Central memory CD8-positive, alpha-beta T cell (primary cell): ENCODE measurements at places on chromosomes 6 and 20.

DNA sequence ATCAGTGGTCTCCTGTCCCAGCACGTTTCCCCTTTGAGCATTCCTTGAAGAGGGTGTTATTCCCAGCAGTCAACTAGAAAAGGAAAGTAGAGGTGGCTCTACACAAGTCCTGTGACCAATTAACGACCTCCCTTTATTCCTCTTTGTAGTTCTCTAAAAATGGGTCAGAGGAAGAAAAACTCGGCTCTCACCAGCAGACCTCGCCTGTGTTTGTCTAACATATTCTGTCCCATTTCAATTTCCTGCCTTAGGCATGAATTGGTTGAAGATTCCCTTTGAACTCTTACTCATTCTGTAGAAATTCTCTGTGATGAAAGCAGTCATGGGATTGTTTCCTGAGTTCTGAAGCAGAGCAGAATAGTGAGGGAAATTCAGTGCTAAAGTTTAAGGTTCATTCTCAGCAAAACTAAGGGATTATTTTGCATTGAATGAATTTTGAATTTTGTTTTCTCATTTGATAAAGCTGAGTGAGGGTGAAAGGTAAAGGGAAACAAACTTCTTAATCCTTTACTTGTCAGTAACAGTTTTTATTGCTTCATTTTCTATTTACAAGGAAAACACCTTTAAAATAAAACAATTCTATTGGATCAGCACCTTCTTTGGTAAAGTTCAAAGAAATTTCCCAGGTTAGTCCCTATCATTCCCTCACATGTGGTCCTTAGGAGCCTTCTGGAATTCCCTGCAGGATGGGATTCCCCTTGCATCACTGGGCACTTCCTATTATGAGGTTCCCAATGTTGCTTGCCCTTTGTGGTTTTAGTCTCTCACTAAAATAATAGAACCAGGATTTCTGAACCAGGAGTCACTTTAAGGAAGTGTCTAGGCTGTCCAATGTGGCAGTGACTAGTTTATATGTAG lies 105.8 kb downstream of the SLX4IP start:
- DNase-seq: no peak

DNA sequence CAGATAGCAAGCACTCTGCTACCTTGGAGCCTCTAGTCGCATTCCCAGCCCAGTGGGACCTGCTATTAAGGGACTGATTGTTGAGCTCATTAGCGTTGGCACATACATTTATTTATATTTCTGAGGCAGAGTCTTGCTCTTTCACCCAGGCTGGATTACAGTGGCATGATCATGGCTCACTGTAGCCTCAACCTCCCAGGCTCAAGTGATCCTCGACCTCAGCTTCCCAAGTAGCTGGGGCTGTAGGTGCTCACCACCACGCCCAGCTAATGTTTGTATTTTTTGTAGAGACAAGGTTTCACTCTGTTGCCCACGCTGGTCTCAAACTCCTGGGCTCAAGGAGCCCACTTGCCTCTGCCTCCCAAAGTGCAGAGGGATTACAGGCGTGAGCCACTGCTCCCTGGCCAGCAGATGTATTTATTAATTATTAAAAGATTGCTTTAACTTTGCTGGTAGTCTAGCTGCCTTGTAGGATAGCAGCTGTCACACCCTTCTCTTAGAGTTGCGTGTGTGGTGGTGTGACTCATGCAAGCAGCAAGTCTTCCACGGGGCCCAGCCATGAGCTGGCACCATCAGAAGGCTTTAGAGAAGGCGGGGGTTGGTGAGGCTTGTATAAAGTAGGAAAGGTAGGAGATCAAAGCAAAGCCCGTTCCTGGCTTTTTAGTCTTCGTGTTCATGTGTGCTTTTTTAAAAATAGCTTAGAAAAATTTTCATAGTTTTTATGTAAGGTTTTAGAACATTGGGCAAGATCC lies 16.5 kb downstream of the ACTR5 start:
- no peak for DNase-seq

DNA sequence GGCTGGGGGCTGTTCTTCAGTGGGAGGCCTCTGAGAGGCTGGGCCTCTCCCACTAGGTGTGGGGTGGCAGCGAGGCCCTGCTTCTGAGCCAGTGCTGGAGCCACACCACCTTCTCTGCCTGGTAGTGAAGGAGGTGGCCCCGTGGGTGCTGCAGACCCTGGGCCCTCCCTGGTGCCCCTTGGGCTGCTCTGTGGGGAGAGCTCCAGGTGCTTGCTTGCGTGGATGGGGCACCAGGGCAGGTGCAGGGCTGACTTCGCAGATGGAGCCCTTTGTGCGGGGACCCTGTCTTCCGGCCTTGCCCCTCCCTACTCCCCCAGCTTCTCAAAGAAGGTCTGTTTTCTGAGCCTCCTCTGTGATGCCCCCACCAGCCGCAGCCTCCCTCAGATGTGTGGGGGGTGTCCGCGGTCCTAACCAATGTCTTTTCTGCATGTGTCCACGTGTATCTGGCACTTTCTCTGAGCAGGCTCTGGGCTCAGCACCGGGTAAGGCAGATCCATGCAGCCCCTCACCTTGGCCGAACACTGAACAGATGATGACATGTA lies 17.2 kb upstream of the MYT1 start:
- no peak for DNase-seq

GRCh38 chr20:48629069-48629959 lies 198.5 kb downstream of the PREX1 start:
- no peak for DNase-seq

- DNase-seq: no peak
Observed at GRCh38 chr20:59031564-59032022, 542 bp downstream of the ATP5F1E start.

- DNase-seq: no peak
Observed at GRCh38 chr6:44495036-44495901, 107.8 kb downstream of the CDC5L start.

DNA sequence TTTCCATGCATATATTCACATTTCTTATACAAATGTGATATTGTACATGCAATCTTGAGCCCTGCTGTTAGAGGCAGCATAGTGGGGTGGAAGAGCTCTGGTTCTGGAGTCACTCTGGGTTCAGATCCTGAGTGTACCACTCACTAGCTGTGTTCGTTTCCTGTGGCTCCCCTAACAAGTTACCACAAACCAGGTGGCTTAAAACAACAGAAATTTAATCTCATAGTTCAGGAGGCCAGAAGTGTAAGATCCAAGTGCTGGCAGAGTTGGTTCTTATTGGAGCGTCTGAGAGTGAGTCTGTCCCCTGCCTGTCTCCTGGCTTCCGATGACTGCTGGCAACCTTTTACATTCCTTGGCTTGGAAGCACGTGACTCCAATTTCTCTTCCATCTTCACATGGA lies 115.6 kb downstream of the MAP3K7 start:
- DNase-seq: no peak

DNA sequence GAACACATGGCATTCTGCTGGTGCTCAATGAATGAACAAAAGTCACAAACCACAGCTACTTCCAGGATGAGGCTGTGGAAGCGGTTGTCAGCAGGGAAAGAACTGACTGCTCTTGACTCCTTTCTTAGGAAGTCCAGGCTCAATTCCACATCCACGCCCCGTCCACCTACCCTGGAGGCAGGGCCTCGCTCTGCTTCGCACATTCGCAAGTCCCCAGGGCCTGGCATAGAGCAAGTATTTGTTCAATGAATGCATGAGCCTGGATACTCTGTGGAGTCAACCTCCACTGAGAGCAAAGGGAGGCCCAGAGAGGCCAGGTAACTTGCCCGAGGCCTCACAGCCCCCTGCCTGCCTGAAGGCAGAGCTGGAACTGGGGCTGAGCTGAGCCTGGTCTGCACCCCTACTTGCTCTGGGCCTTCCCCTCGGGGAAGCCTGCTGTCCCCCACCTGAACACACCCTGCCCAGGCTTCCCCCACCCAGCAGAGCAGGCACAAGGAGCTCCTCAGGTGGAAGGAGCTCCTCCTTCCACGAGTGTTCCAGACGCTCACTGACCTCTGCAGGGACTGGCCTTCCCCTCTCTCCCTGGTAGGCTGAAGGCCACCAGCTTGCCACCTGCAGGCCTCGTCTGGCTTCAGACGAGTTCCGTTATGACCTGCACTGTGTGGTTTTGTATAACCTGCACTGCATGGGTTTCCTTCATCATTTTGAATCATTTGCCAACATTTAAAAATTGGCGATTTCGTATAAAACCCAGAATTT lies 119.3 kb upstream of the PTPN1 start:
- DNase-seq: no peak

DNA sequence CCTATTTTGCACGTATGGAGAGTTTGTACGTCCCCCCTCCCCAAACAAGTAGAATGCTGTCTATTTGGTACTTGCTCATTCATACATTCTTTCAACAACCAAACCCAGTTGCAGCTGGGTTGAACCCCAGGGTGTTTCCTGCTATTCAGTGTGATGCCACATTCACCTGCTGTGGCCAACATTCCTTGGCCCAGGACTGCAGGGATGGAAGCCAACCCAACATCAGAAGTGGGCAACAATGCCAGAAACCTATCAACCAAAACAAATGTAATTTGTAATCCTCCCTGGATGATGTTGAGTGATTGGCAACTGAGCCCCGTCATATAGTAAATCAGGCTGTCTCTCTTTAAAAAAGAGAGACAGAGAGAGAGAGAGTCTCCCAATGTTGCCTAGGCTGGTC lies 8.9 kb downstream of the NT5E start:
- no peak for DNase-seq

- no peak for DNase-seq
Observed at GRCh38 chr6:45200510-45200909, 127.6 kb upstream of the RUNX2 start.

GRCh38 chr20:16206817-16207216 lies 366.4 kb downstream of the KIF16B start:
- DNase-seq: no peak

- DNase-seq: no peak
Observed at GRCh38 chr6:28474441-28475219, 31.3 kb upstream of the ZSCAN23 start.

DNA sequence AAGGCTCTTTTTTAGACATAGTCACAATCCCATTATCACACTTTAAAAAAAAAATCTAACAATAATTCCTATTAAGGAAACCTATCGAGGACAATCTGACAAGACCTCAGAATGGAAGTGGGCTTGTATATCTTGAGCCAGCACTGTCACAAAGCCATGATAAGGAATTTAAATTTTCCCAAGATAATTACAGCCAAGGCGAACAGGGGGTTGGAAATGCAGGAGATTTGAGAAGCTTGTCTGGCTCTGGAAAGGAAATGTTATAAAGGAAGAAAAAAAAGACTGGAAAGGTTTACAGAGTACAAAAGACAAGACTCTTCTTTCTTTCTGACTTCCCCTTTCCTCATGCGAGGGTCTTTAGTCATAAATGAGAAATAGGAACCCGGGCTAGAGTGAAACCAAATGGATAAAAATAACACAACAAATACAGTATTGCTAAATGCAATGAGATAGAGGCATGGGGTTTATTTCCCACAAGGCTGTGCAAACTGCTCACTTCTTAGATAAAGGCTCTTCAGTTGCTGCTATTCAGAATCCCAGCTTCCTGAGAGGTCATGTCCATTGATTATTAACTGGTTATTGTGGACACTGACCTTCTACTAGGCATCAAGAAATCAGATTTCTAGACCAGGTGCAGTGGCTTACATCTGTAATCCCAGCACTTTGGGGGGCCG lies 13.4 kb upstream of the GHRH start:
- DNase-seq: no peak

GRCh38 chr6:166351715-166352285 lies 9.5 kb upstream of the SFT2D1 start:
- no peak for DNase-seq

DNA sequence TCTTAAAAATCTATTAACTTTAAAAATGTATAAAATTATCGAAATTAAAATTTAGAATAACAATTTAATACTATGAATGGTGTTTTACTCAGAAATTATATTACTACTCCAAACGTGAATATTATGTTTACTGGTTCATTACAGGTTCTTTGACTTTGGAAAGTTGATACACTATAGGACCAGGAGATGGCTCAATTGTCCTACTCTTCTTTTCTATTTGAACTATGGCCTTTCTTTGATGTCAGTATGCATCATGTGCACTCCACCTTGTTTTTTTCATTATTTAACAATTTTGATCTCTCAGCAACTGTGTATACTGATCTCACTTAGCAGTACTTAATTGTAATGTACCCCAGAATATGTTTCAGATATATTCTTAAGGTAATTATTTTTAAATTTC lies 391.5 kb upstream of the MANEA start:
- no peak for DNase-seq

- no peak for DNase-seq
Observed at GRCh38 chr20:10652660-10653261, 21.0 kb downstream of the JAG1 start.

GRCh38 chr6:119334535-119335264 lies 14.9 kb downstream of the MAN1A1 start:
- DNase-seq: no peak

DNA sequence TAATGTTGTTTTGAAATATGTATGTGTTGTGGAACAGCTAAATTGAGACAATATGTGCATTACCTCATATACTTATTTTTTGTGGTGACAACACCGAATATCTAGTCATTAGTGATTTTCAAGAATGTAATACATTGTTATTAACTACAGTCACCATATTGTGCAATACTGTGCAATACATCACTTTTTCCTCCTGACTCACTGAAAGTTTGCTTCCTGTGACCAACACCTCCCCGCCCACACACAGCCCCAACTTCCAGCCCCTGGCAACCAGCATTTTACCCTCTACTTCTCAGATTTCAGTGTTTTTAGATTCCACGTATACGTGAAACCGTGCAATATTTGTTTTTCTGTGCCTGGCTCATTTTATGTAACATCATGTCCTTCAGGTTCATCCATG lies 627.9 kb downstream of the PRKN start:
- DNase-seq: no peak

- DNase-seq: peak; percentile 95
Observed at GRCh38 chr6:52419809-52420667, at the start of gene EFHC1. TSS of gene EFHC1 (plus strand) at chr6:52420342. CDS start at chr6:52420411, 69 bp downstream.

- no peak for DNase-seq
Observed at GRCh38 chr6:166707045-166707444, 80.0 kb upstream of the RPS6KA2 start.

DNA sequence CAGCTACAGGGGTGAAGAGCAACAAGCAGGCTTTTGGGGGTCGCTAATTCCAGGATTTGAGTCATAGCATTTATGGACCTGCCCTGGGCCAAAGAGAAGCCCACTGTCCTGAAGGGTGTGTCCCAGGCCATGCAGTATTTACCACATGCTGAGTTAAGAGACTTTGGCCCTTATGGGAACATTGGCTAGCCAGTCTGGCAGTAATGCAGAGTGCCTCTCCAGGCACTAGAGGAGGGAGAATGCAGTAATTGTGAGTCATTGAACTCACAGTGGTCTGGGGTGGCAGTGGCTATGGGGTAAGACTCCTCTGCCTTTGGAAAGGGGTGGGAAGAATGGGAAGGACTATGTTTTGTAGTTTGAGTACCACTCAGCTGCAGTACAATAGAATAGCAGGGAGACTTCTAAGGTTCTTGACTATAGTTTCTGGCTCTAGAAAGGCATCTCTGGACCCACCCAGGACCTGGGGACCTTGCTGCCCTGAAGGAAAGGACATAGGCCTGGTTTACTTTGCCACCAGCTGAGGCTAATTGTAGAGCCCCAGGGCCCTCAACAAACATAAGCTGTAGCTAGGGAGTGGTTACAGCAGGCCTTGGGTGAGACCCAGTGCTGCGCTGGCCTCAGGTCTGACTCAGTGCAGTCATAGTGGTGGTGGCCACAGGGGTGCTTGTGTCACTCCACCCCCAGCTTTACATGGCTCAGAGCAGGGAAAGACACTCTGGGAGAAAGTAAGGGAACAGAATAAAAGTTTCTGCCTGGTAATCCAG lies 520.9 kb downstream of the HTR1B start:
- DNase-seq: no peak
